H1 (cell line): ENCODE measurements at places on chromosomes 5 and 9. TPM values are rescaled to one million over a fixed set of nuclear protein-coding genes. Genes with fewer than 3 reads are reported as not detected.

DNA sequence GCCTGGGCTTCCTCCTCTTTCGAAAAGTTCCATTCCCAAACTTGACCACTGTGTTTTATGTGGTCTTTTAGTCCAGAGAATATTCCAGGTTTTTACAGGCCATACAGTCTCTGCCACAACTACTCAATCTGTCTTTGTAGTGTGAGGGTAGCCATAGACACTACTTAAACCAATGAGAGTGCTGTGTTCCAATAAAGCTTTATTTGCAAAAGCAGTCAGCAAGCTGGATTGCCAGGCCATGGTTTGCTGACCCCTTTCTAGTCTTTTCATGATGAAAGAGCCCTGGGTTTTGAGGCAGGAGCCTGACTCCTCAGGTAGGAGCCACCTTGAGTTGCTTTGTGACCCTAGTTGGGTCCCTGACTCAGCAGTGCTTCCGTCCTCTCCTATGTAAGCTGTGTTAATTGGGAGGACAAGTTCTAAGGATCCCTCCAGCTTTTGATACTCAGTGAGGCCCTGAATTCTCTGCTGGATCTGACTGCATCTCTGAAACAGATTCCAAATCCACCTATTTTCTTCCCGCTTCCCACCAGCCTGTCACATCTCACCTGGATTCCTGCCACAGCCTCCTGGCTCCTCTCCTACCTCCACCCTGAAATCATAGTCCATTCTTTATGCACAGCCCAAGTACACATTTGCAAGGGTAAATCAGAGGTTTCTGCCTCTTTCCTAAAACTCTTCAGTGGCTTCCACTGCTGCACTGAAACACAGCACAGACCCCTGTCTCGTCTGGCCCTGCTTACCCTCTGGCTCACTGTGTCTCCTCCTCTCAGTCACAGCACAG is 13.5 kb downstream of the GALNT10 start:
- DNase-seq: no peak

- DNase-seq: no peak
Observed at GRCh38 chr9:121082075-121082474, 7.3 kb downstream of the CNTRL start.

GRCh38 chr9:82673919-82674318 is 389.0 kb downstream of the RASEF start:
- no peak for DNase-seq

- DNase-seq: no peak
Observed at GRCh38 chr9:82679472-82679871, 383.5 kb downstream of the RASEF start.

DNA sequence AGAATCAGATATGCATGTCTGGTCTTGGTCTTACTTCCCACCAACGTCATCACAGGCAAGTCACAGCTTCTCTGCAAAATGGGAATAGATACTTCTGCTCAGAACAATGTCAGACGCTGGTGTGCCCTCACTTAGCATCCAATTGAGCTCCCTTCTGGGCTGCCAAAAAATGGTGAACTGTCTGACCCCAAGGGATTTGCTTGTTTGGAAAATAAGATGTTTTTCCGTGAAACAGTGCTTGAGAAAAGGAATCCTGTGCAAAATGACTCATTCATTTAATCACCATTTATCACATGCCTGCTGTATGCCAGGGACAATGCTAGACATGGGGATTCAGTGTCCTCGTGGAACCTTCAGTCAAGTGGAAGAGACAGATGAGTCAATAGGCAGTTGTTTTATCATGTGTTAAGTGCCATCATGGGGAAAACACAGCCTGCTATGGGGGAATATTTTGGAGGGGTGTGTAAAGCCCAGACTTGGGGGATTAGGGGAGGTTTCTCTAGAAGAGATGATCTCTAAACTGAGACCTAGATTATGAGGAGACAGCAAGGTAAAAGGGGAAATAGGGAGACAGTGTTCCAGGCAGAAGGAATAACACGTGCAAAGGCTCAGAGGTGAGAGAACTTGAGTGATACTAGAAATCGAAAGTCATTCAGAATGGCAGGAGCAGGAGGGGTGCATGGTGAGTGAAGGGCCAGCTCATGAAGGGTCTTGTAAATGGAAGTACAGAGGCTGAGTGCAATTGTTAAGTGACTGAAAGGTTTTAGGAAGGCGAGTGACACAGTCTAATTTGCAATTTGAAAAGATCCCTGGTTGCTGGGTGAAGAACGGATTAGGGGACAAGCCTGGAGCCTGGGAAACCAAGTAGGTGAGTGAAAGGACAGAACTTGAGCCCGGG is 3.9 kb downstream of the NIPAL4 start:
- no peak for DNase-seq

- no peak for DNase-seq
Observed at GRCh38 chr9:105401651-105402050, 46.2 kb upstream of the FSD1L start.

- no peak for DNase-seq
Observed at GRCh38 chr5:53779541-53779981, 219.1 kb downstream of the NDUFS4 start.

GRCh38 chr9:116819116-116819515 is 132.0 kb downstream of the TRIM32 start:
- DNase-seq: no peak

- DNase-seq: no peak
Observed at GRCh38 chr9:96386157-96386556, 2.6 kb upstream of the SLC35D2 start.

DNA sequence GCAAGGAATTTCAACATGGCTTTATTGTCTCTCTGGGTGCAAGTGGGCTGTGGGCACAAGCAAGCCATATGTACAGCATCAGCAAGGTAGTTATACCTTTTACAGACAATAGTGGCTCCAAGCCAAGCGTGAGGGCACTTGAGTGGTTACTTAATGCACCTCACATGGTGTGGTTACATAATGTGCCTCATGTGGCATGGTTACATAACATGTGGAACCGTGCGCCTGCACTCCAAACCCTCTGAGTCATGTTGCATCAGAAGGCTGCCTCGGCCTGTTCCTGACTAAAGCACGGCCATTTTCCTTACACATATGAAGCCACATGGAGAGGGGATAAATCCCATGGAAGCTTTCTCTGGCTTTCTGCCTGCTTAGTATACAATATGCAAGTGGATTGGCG is 150.9 kb downstream of the OSTF1 start:
- no peak for DNase-seq

- DNase-seq: no peak
Observed at GRCh38 chr5:97840643-97841042, 657.6 kb upstream of the RIOK2 start.

GRCh38 chr5:178429491-178430185 is 160.6 kb downstream of the COL23A1 start:
- DNase-seq: no peak

DNA sequence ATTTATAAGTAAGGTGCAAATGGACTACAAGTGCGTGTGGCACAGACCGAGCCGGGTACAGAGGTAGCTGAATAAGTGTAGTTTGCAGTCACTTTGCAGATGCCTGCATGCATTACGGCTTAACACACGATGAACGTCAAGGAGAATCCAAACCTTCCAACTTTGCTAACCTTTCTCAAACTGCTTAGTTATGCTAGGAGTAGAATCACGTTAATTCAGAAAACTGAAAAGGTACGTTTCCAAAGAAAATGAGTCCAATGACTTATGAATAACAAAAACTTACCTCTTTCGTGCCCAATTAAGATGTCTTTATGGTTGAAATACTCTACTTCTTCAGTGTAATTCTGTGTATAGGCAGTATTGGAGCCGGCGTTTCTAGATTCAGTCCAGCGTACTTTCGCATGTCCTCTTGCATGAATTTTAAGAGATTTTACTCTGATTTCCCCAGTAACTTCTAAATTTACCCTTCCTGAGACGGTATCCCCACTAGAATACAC is 539 bp downstream of the ARRDC3 start:
- no peak for DNase-seq

- DNase-seq: no peak
Observed at GRCh38 chr5:17157916-17158529, 59.4 kb upstream of the BASP1 start.

- no peak for DNase-seq
Observed at GRCh38 chr5:174708476-174709207, 15.7 kb upstream of the MSX2 start.

GRCh38 chr5:150358261-150359095 is 981 bp downstream of the TCOF1 start:
- DNase-seq: no peak

ARSI gene
- total RNA-seq: 4.5 TPM in 2 replicates

FBLL1 gene
- 8.3 and 8.6 TPM in 2 replicates for total RNA-seq

CORO2A gene
- total RNA-seq: 26.2 and 27.9 TPM in 2 replicates

BSPRY gene
- total RNA-seq: 5.5 and 6.5 TPM in 2 replicates

PGM5 gene
- not detected in 2 replicates for total RNA-seq

PLCXD3 gene
- 0.07 and 0.10 TPM in 2 replicates for total RNA-seq

NELFB gene
- 70.8 and 78.0 TPM in 2 replicates for total RNA-seq

PFN3 gene
- not detected in 2 replicates for total RNA-seq

TMEM252 gene
- not detected in 2 replicates for total RNA-seq

OR1J2 gene
- total RNA-seq: not detected in 2 replicates

PCDHA9 gene
- 0.28 and 0.36 TPM in 2 replicates for total RNA-seq

HSPA9 gene
- total RNA-seq: 395 and 396 TPM in 2 replicates

ANKRD18B gene
- 8.3 and 13.8 TPM in 2 replicates for total RNA-seq

TOPORS gene
- total RNA-seq: 26.9 and 30.7 TPM in 2 replicates

AGXT2 gene
- not detected in 2 replicates for total RNA-seq

ADGRD2 gene
- total RNA-seq: 1.1 and 1.4 TPM in 2 replicates

PRUNE2 gene
- 13.2 and 13.3 TPM in 2 replicates for total RNA-seq

ARL14EPL gene
- total RNA-seq: not detected in 2 replicates
